ENCODE measurements at places on chromosomes 16 and 17. TPM values are rescaled to one million over a fixed set of nuclear protein-coding genes. Genes with fewer than 3 reads are reported as not detected.

DNA sequence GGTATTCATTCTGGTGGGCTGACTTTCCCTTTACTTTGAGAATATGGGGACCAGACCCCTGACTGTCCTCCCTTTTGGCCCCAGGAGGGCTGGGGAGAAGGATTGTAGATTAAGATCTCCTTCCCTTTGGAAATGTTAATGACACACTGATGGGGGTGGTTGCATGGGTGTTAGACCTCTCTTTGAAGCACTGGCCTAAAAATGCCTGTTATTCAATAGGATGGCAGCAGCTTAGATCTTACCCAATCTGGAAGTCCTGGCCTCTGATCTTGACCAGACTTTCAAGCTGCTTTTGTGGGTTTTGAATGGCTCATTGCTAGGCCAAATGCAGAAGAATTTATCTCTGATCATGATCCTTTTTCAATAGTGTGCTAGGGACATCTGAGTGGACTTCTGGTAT is 25.7 kb downstream of the MAP3K3 start:
- DNase-seq = no peak

TEX14 gene
- 0.28 TPM for total RNA-seq

DNA sequence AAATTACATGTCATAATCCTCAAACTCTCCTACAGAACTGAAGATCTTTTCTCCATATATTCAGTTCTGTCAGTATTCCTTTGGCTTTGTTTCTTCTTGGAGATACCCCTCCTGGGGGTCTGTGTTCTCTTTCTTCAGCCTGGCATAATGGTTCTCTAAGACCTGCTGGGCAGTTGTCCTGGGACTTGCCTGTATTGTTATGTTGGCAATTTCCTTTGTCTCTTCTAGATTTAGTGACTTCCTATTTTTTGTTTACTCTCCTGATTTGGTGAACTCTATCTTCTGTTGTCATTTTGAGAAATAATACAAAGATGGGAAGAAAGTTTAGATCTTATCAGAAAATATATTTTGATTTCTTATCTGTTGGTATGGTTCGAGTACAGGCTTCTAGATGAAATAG is 127.8 kb downstream of the GOSR1 start:
- DNase-seq = no peak

EVPL gene
- total RNA-seq = 77.8 TPM

NPIPB2 gene
- total RNA-seq = 37.3 TPM

Data from PC-9 (cell line).